T-helper 22 cell (primary cell): ENCODE measurements at places on chromosomes 1 and 21.

DNA sequence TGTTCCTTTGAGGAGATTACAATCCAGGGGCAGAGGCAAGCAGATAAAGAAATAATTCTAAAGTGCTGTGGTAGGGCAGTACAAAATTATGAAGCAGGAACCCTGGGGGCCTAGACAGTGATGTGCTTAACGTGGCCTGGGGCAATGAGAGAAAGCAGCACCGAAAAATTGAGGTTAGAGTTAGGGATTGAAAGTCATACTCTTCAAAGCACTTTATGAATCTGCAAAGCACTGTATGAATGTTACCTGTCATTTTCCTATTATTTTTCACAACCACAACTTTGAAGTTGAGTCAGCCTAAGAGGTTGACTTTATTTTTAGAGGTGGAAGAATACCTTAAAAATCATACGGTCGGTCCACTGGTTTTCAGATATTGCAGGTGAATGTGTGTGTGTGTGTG, 183.4 kb upstream of the NFIA start:
- DNase-seq, result no peak

GRCh38 chr1:54624466-54625464, 1.4 kb upstream of the FAM151A start:
- no peak for DNase-seq

DNA sequence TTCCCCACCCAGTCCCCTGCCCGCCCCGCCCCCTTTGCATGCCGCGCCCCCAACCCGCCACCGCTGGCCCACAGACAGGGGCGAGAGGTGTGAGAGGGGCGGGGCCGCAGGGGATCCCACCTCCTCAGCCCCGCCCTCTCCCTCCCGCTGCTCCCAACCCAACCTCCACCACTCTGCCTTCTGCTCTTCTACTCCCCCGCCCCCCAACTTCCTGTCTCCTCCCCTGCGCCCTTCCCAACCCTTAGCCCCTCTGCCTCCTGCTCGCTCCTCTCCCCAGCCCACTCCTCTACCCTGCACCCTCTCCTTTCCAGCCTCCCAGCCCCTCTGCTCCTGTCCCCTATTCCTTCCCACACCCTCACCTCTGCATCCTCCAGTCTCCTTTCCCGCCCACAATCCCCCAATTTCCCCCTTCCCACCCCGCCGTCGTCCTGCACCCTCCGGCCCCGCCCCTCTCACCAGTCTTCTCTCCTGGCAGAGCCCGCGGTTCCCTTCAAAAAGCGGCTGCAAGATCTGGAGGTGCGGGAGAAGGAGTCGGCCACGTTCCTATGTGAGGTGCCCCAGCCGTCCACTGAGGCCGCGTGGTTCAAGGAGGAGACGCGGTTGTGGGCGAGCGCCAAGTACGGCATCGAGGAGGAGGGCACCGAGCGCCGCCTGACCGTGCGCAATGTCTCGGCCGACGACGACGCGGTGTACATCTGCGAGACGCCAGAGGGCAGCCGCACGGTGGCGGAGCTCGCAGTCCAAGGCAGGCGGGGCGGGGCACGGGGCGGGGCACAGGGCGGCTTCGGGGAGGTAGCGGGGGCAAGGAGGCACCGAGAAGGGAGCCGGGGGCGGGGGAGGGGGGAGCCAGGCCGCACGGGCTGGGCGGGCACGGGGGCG, 5.4 kb downstream of the OBSCN start:
- DNase-seq, result peak; percentile 86

- DNase-seq, result no peak
Observed at GRCh38 chr1:30450148-30450817, 273.1 kb downstream of the MATN1 start.

DNA sequence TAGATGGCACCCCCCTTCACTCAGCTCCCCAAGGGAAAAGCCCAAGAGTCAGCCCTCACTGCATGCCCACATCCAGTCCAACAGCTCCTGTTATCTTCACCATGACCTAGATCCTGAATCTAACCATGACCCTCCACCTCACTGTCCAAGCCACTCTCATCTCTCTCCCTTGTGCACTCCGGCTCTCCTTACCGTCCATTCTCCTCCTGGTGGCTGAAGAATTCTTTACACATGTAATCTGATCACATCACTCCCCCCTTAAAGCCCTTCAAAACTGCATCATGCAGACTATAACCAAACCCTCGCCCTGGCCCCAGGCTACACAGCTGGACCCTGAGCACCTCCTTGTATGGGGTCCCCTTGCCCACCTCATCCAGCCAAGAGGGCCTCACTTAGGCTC, 14.0 kb upstream of the PAQR7 start:
- no peak for DNase-seq

DNA sequence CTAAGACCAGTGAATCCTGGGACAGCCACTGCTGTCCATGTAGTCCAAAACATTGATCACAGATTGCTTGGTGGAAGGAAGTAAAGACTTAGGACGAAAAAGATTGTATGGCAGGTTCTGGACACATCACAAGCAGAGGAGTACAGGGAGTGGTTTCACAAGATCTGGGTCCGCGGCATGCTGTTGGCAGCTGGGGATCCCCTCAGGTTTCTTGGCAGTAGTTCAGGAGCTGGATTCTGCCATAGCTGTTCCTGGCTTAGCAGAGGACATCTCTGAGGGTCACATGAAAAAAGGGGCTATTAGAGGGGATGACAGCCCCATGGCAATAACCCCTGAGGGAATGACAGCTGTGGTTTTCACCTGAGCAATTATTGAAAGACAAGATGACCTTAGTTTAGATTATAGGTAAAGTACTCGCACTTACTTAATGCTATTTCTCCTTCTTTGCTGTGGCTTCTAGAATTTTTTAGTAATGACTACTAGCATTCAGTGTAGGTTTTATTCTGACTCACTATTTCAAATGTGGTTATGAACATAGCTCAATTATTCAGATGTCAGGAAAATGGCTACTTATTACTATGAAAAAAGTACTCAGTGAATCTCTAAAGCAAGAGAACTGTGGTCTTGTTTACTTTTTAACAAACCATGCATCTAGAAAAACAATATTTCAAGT, 8.2 kb downstream of the KRTAP27-1 start:
- DNase-seq, result no peak

- no peak for DNase-seq
Observed at GRCh38 chr1:212712451-212713303, 13.0 kb upstream of the BATF3 start.

DNA sequence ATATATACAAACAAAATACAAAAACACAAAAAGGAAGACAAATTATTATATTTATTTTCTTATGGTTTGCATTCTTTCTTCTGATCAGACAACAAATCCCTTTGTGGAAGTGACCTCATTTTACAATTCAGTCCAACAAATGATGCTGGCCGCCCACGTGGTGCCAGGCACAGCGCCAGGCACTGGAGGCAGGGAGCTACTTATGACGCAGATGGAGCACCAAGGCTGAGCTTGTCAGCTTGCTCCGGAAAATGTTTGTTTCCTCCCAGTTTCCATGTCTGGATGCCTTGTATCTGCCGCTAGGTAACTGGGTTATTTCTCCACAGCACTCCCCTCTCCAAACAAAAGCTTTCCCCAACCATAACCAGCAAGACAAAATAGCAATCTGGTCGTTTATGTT, 30.7 kb upstream of the CD34 start:
- DNase-seq, result no peak

DNA sequence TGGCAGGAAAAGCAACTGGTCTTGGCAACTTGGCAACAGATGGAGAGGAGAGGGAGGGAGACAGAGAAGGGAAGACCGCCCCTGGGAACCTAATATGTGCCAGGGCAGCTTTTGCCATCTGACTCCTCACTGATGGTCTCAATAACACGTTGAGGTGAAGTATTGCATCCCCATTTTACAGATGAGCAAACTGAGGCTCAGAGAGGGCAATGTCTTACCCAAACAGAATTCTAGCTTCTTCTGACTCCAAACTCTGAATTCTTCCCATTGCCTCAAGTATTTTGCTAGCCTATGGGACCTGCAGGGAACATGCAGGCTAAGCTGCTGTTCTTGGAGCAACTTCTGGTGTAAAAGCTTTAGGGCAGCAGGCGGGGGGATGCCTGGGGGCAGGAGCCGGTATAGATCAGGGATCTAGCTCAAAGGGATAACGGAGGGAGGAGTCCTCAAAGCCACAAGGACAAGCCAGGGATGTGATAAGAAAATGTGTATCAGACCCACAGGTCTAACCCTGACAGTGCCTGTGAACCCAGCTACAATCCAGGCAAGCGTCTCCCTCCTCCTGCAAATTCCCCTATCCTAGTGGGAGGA, 7.2 kb upstream of the GUCA2A start:
- no peak for DNase-seq

GRCh38 chr1:87123610-87124009, 205.1 kb upstream of the LMO4 start:
- no peak for DNase-seq

DNA sequence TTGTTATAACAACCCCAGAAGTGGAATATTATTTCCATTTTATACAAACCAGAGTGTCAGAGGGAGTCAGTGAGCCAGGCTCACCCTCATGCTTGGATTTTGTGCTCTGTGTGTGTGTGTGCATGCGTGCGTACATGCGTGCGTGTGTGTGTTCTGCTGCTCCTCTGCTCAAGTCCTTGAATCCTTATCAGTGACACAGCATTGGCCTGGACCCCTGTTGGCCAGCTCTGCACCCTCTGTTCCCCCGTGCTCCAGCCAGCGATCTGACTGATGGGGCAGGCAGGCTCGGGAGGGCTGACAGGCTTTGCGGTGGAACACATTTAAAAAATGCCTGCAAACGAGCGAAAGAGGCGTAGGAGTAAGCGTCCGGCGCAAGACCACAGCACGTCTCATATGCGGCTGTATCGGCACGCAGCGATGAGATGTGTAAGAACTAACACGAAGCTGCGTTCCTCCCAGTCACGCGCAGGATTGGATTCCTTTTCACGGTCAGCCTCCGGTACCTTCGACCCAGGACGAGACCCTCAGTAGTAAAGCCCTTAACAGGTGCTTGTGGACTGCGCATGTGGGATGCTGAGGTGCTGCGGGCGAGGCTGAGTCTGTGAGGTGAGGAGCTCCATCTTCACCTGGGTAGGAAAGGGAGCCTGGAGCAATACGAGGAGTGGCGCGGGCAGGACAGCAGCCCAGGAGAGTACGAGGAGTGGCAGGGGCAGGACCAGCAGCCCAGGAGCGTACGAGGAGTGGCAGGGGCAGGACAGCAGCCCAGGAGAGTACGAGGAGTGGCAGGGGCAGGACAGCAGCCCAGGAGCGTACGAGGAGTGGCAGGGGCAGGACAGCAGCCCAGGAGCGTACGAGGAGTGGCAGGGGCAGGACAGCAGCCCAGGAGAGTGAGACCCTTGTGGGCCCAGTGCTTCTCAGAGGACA, 130.9 kb downstream of the GALNT2 start:
- no peak for DNase-seq

DNA sequence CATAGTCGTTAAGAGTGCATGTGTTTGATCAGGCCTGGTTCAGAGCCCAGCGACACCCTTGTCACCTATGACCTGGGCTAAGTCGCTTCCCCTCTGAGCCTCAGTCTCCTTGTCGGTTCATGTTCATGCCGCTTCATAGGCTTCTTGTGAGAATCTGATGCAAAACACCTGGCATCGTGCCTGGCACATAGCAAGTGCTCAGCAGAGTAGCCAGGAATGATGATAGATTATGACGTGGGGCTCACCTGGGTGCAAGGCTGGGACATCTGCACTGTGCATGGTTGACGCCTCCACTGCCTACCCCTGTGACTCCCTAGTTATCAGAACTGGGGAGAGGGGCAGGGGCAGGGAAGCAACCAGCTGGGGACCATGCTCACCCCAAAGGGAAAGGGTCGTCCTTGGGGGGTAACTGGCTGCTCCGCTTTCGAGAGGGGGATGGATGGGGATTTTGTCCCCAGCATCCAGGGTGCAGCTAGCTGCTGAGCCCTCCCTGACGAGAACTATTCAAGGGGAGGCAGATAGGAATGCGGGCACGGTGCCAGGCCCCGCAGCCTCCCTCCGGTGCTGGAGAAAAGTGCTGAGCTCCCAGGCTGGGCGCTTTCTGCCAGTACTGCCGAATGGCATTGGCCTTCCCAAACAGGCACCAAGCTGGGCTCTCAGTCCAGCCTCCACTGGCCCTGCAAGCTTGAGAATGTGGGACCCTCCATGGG, 9.3 kb downstream of the EFHD2 start:
- DNase-seq, result no peak

- DNase-seq, result no peak
Observed at GRCh38 chr1:218613105-218613504, 268.0 kb downstream of the TGFB2 start.

- no peak for DNase-seq
Observed at GRCh38 chr1:33925586-33925985, 61.7 kb downstream of the HMGB4 start.

DNA sequence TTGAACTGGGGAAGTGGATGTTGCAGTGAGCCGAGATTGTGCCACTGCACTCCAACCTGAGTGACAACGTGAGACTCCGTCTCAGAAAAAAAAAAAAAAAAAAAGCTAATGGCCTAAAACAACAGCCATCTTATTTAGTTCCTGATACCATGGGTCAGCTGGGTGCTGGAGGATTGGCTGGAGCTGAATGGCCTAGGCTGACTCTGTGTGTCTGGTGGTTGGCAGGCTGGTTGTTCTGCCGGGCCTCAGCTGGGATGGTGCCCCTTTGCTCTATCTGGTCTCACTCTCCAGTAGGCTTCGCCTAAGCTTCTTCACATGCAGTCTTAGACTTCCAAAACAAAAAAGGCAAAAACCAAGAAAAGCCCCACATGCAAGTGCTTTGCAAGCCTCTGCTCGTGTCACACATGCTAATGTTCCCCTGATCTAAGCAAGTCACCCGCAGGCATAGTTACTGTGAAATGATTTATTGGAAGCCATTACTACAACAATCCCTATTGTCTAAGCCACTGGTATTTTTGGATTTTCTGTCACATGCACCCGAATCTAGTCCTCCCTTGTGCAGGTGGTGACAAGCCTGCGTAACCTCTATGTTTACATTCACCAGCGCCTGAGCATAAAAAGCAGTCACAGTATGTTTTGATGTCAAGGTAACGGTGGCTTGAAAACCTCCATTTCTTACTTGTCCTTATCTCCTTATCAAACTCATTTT, 39.6 kb upstream of the KANK4 start:
- DNase-seq, result no peak

DNA sequence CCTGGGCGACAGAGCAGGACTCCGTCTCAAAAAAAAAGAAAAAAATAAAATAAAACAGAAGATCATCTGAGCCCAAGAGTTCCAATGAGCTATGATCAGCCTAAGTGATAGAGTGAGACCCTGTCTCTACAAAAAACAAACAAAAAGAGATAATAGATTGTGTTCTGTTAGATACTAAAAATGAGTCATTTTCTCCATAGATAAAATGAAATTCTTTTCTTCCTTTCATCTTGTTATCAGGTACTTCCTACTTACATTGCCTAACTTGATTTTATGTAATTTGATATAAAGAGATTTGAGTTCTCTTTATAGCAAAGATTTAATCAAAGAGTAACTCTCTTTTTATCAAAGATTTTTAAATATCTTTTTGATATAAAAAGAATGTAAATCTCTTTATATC, 19.3 kb upstream of the PTGS2 start:
- no peak for DNase-seq

- no peak for DNase-seq
Observed at GRCh38 chr21:37425001-37425400, 58.4 kb downstream of the DYRK1A start.

- DNase-seq, result no peak
Observed at GRCh38 chr1:172944931-172945330, 105.8 kb downstream of the TNFSF18 start.
